NB4 (cell line): ENCODE measurements at places on chromosomes 16 and 17.

- no peak for DNase-seq
Observed at GRCh38 chr17:40510328-40510648, 8.9 kb upstream of the TNS4 start.

DNA sequence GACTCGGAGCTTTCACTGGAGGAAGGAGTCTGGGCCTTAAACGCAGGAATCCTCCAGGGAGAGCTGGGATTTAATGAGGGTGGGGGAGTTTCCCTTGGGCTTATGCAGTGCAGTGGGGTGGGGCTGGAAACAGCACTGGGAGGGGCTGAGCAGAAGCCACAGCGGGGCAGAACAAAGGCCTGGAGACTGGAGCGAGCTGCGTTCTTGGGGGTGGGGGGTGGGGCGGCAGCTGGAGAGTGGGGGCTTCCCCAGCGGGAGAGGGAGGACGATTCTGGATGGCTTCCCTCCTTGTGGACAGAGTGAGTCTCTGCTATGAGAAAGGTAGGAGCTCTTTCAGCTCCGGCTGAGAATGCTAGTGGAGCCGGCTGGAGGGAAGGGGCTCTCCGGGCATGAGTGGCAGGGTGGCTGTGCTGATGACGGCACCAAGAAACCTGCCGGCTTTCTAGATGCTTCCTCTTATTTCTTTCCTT is 406.0 kb downstream of the SEC14L1 start:
- DNase-seq = peak; percentile 58

GRCh38 chr16:55690841-55691240 is 35.1 kb downstream of the SLC6A2 start:
- no peak for DNase-seq

- DNase-seq = no peak
Observed at GRCh38 chr17:4272213-4272971, 8.6 kb upstream of the ANKFY1 start.

DNA sequence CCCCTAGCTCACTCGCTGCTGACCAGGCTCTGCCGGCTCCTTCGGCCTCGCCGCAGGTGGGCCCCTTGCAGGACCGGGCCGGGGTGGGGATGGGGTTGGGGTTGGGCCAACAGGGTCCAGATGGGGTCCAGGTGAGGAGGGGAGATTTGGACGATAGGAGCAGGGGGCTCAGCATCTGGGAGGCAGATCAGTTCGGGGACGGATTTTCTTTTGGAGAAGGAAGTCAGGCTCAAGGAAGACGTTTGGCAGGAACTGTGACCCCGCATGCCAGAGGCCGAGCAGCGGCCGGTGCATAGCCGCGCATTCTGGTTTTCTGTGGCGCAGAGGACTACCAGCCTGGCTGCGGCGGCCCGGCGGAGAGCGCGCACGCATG is 845 bp upstream of the ALDOA start:
- no peak for DNase-seq

GRCh38 chr17:6303664-6304063 is 131.3 kb downstream of the AIPL1 start:
- DNase-seq = peak; percentile 27

DNA sequence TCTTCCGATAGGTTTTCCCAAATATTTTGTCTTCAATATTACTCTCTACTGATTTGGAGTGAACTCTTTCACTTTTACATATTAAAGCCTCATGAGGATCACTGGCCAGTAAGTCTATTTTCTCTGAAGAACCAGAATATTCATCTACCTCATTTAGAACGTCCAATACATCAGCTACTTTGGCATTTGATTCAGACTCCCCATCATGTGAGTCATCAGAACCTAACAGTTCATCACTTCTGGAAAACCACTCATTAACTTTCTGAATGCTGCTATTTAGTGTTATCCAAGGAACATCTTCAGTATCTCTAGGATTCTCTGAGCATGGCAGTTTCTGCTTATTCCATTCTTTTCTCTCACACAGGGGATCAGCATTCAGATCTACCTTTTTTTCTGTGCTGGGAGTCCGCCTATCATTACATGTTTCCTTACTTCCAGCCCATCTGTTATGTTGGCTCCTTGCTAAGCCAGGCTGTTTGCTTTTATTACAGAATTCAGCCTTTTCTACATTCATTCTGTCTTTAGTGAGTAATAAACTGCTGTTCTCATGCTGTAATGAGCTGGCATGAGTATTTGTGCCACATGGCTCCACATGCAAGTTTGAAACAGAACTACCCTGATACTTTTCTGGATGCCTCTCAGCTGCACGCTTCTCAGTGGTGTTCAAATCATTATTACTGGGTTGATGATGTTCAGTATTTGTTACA is 30.9 kb downstream of the BRCA1 start:
- no peak for DNase-seq

- DNase-seq = no peak
Observed at GRCh38 chr17:39757176-39757662, 19.5 kb downstream of the GRB7 start.

DNA sequence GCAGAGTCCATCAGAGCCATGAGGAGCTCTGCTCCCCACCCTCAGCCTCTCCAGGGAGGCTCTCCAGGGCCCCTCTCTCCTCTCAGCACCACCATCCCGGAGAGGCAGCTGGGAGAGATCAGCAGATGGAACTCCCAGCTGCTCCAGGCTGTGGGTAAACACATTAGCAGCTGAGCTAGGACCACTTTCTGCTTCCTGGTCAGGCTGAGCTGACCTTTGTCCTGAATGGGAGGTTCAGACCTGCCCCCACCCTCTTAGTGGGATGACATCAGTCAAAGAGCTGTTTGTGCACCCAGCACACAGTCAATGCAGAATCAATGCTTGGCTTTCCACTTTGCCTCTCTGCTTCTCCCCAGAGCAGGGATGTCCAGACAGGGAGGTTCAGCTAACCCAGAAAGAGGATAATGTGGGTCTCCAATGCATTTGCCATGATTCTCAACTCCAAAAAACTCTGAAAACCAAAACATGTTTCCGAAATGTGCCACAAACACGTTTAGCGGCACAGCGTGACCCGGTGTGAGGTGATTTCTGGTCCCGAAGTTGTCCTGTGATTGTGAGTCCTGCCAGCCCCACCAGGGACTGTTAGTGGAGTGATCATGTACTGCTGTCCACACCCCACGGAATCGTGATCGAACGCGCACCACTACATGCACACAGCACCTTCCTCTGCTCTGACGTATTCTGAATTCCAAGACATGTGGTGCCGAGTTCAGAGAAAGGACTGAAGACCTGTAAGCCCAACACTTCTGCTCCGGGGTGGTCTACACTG is 6.7 kb downstream of the GPR142 start:
- DNase-seq = no peak

DNA sequence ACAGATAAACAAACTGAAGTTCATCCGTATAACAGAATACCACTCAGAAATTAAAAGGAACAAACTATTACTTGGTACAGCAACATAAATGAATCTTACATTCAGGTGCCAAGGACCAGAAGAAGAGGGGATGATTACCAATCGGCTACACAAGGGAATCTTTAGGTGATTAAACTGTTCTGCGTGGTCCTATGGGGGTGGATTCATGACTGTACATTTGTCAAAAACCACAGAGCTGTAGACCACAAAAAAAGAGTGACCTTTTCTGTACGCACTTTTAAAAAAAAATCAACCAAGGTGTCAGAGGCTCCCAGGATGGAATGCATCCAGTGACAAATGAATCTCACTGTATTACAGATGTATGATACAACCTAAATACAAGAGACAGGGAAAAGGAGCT is 110.8 kb downstream of the CDYL2 start:
- DNase-seq = no peak
